Epithelial cell of proximal tubule (primary cell): ENCODE measurements at places on chromosomes 12 and 14. TPM values are rescaled to one million over a fixed set of nuclear protein-coding genes. Genes with fewer than 3 reads are reported as not detected.

The ATP2A2 gene
- total RNA-seq = 93.5 and 129 TPM in 2 replicates

The NKX2-8 gene
- total RNA-seq = not detected in 2 replicates

The KLRK1 gene
- not detected in 2 replicates for total RNA-seq

The P2RX2 gene
- not detected in 2 replicates for total RNA-seq

The FGF6 gene
- not detected in 2 replicates for total RNA-seq
